ENCODE measurements at places on chromosomes 6 and 20.

DNA sequence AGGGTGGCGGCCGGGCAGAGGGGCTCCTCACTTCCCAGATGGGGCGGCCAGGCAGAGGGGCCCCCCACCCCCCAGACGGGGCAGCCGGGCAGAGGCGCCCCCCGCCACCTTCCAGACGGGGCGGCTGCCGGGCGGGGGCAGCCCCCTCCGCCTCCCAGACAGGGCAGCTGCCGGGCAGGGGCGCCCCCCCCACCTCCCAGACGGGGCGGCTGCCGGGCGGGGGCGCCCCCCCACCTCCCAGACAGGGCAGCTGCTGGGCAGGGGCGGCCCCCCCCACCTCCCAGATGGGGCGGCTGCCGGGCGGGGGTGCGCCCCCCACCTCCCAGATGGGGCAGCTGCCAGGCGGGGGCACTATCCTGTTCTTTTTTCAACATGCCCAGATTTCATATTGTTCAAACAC, 78.2 kb upstream of the DST start:
- no peak for DNase-seq

GRCh38 chr6:33856655-33857054, 52.9 kb upstream of the MLN start:
- DNase-seq: no peak

GRCh38 chr20:33522256-33522820, 32.4 kb downstream of the CBFA2T2 start:
- no peak for DNase-seq

- no peak for DNase-seq
Observed at GRCh38 chr20:47349365-47350180, 6.9 kb downstream of the ZMYND8 start.

Measured in H7 (cell line).